ENCODE measurements at places on chromosomes 4 and X.

DNA sequence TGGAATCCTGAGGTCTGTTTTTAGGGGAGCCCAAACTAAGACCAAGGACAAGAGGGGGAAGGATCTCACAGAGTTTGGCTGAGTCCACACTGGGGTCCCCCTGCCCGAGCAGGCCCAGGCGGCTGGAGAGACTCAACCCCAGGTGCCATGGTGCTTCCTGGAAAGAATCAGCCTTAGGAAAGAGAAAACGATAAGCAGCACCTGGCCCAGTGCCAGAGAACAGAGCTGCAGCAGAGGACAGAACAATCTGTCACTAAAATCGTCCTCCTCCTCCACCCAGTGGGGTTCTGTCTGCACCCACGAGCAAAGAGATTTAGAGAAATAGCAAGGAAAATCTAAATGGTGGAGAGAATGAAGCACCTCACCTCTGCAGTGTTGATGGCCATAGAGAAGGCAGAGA lies 470.5 kb downstream of the BCOR start:
- DNase-seq: no peak

DNA sequence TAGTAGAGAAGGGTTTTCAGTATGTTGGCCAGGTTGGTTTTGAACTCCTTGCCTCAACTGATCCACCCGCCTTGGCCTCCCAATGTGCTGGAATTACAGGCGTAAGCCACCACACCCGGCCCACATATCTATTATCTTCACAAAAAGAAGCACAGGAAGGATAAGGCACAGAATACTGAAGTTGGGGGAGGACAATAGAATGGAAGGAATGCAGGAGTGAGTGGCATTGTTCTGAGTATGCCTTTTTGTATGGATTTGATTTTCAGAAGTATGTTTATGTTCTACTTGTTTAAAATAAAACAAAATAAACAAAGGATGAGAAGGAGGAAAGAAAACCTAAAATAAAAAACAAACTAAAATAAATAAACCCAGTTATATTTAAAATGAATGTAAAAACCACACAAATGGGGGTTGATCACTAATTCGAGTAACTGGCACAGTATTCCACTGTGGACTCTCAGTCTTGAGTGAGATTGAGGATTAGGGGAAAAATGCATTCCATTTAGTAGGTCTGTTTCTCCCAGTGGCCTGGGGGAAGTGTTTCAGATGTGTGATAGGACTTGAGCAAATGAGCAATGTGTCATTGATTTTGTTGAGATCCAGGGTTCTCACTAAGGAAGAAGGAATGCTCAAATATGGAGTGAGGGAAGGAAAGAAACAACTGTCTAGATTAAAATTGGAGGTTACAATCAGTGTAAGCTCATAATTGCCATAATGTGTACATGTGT lies 109.0 kb upstream of the C1QTNF7 start:
- DNase-seq: no peak

GRCh38 chr4:87339440-87339839 lies 16.8 kb upstream of the HSD17B13 start:
- no peak for DNase-seq

- no peak for DNase-seq
Observed at GRCh38 chrX:20317873-20318272, 51.2 kb upstream of the RPS6KA3 start.

- no peak for DNase-seq
Observed at GRCh38 chr4:4408132-4408523, 21.2 kb downstream of the NSG1 start.

GRCh38 chr4:48445704-48446103 lies 37.4 kb upstream of the SLC10A4 start:
- DNase-seq: no peak

DNA sequence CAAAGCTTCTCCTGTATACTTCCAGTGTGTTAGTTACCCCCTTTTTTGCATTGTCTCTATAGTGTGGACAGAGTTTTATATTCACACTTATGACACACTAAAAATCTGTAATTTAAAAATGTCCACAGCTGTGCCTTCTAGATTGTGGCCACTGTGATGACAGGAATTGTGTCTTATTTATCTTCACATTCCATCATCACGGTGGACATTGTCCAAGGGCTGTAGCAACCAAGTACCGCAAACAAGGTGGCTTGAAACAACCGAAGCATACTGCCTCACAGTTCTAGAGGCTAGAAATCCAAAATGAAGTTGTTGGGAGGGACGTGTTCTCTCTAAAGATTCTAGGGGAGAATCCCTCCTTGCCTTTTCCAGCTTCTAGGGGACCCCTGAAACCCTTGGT lies 32.3 kb downstream of the CHRNA9 start:
- no peak for DNase-seq

GRCh38 chrX:37946197-37946596 lies 60.2 kb upstream of the SYTL5 start:
- DNase-seq: no peak

GRCh38 chr4:149972407-149972806 lies 105.8 kb upstream of the DCLK2 start:
- DNase-seq: no peak

DNA sequence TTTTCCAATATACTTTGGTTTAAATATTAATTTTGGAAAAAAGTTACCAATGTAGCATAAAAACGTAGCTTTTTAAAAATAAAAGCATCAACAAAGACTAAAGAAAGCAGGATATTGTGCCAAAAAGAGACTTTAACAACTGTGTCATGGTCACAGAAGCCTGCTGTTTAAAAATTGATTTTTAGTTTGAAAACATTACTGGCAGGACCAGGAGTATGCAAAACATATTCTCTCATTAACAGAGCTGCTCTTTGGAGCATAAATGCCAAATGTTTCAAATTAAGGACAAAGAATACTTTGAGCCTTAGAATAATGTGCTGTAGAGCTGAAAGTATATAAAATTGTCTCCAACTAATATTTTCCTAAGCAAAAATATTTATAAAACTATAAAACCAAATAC lies 279.0 kb downstream of the ARAP2 start:
- no peak for DNase-seq

GRCh38 chr4:124028182-124028581 lies 631.6 kb downstream of the SPRY1 start:
- no peak for DNase-seq

DNA sequence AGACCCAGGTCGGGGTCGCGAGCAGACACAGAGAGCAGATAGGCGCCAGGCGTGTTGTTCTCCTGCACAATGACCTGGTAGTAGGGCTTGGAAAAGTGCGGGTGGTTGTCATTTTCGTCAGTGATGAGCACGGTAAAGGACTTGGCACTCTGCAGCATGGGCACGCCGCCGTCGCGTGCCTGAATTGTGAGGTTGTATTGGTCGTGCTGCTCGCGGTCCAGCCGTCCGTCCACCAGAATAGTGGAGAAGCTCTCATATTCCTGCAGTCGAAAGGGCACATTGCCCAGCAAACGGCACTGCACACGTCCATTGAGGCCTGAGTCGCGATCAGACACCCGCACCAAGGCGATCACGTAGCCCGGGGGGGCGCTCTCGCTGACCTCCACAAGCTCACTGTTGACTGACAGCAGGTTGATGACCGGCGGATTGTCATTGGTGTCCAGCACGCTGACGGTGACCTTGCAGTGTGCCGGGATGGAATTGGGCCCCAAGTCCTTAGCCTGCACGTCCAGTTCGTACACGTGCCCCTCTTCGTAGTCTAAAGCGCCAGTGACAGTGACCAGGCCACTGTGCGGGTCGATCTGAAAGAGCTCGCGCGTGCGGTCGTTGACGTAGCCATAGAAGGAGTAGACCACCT lies 2.8 kb downstream of the PCDH19 start:
- DNase-seq: no peak

DNA sequence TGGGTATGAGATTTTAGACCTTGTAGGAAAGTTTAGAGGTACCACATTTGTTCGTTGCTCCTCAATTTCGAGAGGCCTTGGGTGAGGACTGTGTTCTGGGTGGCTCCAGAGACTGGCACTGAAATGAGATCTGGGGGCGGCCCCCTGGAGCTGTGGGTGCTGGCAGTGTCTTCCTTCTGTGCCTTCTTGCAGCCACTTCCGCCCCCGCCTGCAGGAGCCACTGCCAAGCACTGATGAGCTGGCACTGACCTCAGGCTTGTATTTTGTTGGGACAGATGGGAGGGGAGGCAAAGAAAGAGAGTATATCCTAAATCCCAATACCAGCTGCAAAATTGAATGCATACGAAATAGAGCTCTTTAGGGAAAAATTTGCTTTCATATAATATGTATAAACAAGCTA lies 64.5 kb upstream of the CLDN34 start:
- peak; percentile 24 for DNase-seq

DNA sequence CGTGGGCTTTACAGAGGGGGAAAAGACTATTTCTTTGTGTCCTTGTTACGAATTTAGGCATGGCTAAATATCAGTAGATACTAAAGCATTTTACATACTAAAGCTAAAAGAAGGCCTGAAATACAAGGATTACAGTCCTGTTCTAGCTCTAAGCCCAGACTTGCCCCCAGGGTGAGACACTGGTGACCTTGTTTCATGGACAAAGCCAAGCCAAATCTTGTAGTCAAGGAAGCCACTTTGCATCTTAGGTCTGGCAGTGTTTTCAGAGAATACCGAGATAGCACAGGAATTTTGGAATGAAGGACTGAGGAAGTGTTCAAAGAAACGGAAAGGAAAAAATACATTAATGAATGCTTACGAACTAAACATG lies 733 bp upstream of the G3BP2 start:
- no peak for DNase-seq

- DNase-seq: peak; percentile 8
Observed at GRCh38 chr4:108272046-108272445, 103.3 kb upstream of the LEF1 start.

GRCh38 chr4:4585012-4585670 lies 43.3 kb upstream of the STX18 start:
- DNase-seq: no peak

DNA sequence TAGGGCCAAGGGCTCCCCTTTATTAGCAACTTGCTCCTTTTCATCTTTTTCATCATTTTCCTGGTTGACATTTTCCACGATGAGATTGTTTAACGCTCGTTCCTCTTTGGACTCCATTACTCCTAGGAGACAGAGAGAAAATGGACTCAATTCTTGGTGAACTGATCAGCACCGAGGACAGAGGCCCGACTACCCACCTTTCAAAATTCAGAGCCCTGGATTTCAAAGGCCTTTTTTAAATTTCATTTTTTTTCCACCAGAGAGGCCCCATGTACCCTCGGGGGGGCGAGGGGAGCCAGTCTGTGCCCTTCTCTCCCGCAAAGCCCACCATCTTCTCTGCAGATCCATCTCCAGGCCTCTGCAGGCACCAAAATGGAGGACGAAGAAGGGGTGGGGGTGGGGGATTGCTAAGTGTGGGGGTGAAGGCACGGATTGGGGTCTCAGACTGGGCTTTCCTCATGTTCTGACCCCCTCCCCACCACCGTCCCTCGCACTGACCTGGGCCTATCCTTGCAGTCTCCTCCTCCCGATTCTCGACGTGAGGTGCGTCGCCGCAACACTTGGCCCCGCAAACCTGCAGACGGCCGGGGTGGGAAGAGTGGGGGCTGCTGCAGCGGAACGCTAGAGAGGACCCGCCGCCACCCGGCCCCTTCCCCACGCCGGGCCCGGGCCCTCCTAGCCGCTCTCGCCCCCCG lies 783 bp downstream of the BEX2 start:
- no peak for DNase-seq

DNA sequence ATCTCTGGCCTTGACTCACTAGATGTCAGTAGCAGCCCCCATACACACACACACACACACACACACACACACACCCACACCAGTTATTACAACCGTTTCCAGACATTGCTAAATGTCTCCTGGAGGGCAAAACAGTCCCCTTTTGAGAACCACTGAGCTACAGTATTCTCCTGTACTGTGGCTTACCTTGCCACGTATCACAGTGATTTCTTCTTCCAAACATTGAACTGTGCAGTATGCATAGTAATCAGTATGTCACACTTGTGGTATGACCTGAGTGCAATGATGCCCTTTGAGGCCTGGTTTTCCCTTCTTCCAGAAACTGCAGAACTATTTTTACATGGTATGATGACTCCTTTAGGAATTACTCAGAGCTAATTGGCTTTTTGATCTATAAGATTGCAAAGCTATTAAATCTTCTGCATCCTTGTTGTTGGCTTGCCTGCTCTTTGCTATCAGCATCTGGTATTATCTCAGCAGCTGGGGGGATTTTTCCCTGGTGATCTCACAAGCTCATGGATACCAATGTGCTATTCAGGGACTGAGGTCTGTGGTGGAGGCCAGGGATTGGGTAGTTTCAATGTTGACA lies 3.6 kb upstream of the THOC2 start:
- DNase-seq: no peak

GRCh38 chr4:12588582-12588981 lies 895.6 kb downstream of the RAB28 start:
- peak; percentile 3 for DNase-seq

DNA sequence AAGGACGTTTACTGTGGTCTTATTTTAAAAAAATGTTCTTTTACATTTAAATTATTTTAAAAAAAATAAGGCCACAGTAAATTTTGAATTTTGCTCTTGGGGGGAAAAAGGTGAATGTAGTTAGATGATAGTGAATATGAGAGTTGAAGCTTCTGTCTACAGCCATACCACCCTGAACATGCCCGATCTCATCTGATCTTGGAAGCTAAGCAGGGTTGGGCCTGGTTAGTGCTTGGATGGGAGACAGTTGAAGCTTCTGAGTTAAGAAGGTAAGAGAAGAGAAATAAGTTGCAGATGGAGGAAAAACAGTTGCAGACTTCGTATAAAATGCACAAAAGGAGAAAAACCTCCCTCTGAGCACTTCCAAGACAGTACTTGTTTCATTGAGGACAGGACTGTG lies 115.6 kb upstream of the NR3C2 start:
- no peak for DNase-seq

GRCh38 chrX:41076742-41077141 lies 8.5 kb upstream of the USP9X start:
- no peak for DNase-seq

DNA sequence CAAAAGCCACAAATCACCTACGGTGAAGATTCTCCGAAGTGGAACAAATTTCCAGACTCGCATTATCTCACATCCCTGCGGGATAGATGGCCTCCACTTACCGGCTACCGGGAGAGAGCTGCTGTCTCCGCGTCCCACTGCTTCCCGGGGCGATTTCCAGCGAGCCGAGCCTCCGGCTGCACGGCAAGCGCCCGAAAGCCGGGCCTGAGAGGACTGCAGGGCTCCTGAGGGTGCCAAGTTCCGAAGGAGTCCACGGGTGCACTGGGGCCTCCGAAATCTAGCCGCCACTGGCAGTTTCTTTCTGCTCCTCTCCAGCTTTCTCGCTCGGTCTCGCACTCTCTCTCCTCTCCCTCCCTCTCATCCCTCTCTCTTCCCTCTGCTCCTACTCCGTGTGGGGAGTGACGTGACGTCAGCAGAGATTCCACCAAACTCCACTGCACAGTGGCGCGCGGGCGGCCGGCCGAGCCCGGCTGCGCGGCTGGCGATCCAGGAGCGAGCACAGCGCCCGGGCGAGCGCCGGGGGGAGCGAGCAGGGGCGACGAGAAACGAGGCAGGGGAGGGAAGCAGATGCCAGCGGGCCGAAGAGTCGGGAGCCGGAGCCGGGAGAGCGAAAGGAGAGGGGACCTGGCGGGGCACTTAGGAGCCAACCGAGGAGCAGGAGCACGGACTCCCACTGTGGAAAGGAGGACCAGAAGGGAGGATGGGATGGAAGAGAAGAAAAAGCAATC lies 14.0 kb upstream of the PITX2 start:
- DNase-seq: peak; percentile 58
